ENCODE measurements at places on chromosomes 6 and 20.

GRCh38 chr6:122020588-122021264, 378.7 kb upstream of the HSF2 start:
- DNase-seq, result no peak

DNA sequence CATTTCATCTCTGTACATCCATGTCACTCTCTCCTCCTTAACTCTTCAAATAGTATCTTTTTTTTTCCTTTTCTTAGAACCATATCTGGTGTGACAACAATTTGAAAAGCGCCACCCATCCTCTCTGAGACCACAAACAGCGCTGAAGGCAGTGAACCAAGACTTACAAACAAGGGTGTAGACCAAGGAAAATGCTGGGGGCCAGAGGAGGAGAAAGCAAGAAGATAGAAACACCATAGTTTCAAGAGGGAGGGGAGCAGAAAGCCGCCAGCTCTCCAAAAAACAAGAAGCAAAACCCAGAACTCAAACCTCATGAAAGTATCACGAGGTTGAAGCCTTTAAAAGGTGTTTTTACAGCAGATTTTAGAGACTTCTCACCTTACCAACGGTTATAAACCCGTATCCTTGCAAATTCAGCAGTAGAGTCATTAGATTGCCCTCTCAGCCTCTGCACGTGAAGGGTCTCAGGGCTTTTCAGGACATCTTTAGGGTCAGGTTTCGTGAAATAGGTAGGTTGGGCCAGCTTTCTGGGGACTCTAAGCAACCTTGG, 13.3 kb upstream of the RIPOR2 start:
- DNase-seq, result no peak

DNA sequence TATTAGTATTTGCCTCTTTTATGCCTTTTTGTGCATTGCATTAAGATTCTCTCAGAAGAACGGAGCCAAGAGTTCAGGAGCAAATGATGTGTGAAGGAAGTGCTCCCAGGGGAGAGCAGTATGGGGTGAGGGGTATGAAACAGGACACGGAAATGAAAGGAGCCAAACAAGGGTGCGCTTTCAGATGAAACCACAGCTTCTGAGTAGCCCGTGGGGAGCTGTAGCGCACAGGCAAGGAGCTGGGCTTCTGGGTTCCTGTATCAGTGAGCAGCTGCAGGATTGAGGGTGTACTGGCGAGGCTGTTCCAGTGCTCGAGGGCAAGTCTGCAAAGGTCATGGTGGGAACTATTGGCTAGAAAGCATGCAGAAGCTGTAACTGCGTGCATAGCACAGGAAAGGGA, 25.4 kb downstream of the ANKEF1 start:
- DNase-seq, result no peak

GRCh38 chr6:155389130-155389529, 66.5 kb downstream of the NOX3 start:
- DNase-seq, result no peak

DNA sequence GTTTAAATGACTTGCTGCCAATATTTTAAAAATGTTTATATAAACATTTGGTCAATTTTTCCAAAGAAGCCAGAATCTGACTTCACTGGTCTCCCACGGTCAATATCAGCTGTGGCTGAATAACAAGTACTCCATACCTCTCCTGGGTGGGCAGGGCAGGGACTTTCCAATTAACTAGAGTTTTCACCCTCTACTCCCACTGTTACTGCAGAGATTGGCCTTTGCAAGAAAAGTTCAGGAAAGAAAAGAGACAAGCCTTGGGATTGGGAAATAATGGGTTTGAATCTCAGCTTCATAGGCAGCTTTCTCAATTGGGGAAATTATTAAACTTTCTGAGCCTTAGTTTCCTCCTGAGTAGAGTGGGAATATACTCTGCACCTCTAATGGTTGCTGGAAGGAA, 236.9 kb downstream of the PRL start:
- no peak for DNase-seq

GRCh38 chr6:169168302-169168630, 85.4 kb downstream of the THBS2 start:
- no peak for DNase-seq

GRCh38 chr20:14595051-14595450, 257.6 kb upstream of the FLRT3 start:
- no peak for DNase-seq

GRCh38 chr20:45508068-45508886, 7.1 kb downstream of the SPINT3 start:
- no peak for DNase-seq

DNA sequence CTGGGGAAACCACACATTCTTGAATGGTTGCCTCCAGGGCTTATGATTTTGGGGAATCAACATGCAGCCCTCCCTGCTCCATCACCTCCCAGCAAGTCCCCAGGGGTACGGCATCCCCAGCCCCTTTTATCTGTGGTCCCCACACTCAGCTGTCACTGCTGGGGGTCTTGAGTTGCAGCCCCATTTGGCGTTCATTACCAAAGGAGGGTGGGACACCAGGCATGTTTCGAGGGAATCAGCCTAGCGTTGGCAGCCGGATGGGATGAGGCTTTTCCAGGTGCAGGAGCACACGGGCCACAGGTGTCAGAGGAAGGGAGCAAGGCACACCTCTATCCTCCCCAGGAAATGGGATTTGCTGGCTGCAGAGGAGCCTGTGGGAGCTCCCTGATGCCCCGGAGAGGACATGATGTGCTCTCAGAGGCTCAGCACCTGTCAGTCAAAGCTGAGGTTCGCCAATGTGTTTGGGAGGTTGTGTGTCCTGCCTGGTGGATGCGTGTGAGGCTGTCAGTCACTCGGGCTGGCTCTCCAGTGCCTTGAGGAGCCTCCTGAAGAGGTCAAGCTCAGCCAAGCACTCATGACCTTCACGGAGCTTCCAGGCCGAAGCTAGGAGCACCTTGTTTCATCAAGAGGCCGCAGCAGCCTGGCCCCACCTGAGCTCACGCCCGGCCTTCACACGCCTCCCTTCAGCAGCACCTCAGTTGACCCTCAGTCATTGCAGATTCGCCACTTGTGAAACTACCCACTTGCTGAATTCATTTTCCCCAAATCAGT, 95.0 kb downstream of the ERMARD start:
- no peak for DNase-seq

- DNase-seq, result no peak
These were observed 999 bp upstream of the EHMT2 start for GRCh38 chr6:31898383-31899011.

GRCh38 chr6:52538252-52538900, 38.5 kb downstream of the TRAM2 start:
- no peak for DNase-seq

GRCh38 chr6:85506441-85507093, 56.7 kb downstream of the NT5E start:
- DNase-seq, result no peak

DNA sequence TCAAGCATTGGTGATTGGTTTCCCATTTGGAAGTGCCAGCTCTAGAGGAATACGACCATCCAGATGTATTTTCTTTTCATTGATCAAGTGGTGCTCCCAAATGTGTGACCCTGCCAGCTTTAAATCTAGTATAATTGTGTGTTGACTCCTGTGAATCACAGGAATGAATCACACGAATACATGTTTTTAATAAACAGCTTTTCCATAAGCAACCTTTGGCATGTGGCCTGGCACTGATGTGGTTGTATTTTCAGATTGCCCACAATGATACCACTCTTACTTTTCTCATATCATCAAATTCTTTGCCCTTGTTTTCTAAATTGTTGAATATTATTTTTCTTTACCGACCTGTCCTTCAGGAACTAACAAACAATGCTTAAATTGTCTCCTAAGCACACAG, 367 bp downstream of the GSTA3 start:
- DNase-seq, result no peak

DNA sequence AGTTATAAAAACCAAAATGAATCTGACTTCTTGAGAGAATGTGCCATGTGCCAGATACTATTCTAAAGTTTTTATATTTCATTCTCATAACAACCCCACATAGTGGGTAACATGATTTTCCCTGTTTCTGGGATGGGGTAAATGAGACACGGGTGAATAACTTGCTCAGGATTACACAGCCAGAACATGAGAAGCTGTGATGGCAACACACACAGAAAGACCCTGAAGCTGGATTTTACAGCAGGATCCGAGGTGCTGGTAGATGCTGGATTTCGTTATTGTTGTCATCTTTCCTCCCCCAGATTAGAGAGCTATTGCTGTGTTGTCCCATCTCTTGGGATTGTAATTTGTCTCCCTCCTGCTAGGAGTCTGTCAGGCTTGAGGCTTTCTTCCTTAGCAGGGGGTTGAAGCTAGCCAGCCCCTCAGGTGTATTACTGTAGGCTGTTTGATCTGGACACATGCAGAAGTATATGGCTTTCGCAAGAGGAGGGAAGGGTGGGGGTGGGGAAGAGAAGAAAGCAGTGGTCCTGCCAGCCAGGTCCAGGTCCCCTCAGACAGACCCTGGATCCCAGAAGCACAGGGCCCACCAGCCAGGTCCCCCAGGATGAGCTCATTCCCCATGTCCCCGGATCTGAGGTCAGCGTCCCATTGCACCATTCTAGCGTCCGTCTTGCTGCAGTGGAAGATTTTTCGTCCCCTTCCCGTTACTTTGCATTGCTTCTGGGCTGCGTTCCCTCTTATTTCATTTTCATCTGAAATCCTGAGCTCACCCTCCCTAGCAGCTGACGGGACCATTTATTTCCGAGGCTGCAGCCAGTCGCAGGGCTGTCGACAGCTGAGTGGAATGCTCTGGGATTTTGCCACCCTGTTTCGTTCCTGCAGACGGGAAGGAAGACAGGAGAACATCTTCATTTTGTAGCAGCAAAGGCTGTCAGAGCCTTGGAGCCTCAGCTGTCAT, 7.3 kb upstream of the KCNG1 start:
- no peak for DNase-seq

DNA sequence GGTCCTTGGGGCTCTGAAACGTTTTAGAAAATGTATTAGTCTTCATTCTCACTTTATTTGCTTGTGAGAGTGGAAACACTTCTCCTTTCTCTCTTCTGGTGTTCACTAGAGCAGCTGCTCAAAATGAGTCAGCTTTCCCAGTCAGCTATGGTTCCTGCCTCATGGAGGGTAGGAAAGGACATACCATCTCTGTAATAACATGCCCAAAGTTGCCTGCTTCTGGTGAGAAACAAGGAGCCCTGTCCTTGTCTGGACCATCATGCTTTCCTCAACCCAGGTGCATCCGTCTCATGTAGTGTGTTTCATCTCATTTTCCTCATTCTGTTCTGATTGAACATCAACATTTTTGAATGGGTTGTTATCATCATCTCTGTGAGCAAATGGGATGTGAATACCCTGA, 17.1 kb upstream of the TINAG start:
- DNase-seq, result no peak

- no peak for DNase-seq
These were observed 32.4 kb upstream of the TIAM2 start for GRCh38 chr6:154962753-154963152.

- no peak for DNase-seq
These were observed 487.5 kb downstream of the EPM2A start for GRCh38 chr6:145247692-145248419.

GRCh38 chr6:38445925-38446324, 193.8 kb downstream of the BTBD9 start:
- DNase-seq, result no peak

All from activated CD4-positive, alpha-beta T cell treated with anti-CD3 and anti-CD28 coated beads for 24 hours (primary cell).